T1000 (cell line): ENCODE measurements at places on chromosomes 11 and 22.
A peak's percentile ranks its signal among the peaks of the same experiment; 100 is the strongest.

GRCh38 chr11:41954034-41954433 is 494.6 kb upstream of the LRRC4C start:
- no peak for DNase-seq

DNA sequence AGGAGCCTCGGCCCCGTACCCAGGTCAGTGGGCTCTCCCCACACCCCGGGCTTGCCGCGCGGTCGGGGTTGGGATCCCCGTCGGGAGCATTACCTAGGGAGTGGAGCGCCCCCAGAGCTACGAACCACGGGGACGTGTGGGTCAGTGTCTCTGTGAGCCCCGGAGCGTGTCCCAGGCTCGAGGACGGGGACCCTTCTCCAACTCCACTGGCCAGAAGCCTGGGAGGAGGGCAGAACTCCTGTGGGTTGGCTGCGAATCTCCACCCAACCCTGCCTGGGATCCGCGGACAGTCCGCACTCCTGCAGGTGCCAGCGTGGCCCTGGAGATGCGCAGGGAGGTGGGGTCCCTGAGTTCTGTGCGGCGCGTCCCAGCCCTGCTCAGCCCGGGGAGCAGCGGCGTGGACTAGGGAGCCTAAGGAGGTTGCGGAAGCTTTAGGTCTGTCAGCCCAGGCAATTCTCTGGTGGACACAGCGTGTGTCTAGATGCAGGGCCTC is 346 bp downstream of the PPFIBP2 start:
- no peak for DNase-seq

DNA sequence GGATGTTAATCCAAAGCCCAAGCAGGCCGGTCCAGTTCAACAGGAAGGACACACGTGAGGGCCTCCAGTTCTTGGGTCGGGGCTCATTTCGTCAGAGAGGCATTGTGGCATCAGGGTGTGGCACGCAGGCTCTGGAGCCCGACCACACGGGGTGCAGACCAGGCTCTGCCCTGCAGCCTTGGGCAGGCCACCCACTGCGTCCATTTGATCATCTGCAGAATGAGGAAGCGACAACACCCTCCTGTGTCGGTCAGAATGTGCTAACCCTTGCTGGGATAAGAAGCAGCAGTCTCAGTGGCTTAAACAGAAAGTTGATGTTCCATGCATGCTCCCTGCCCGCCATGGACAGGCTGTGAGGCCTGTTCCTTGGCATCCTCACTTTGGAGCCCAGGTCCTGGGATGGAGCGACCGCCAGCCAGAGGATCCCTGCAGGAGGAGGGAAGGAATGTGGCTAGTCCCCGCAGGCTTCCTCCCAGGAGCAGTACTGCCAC is 10.8 kb downstream of the RIBC2 start:
- no peak for DNase-seq

DNA sequence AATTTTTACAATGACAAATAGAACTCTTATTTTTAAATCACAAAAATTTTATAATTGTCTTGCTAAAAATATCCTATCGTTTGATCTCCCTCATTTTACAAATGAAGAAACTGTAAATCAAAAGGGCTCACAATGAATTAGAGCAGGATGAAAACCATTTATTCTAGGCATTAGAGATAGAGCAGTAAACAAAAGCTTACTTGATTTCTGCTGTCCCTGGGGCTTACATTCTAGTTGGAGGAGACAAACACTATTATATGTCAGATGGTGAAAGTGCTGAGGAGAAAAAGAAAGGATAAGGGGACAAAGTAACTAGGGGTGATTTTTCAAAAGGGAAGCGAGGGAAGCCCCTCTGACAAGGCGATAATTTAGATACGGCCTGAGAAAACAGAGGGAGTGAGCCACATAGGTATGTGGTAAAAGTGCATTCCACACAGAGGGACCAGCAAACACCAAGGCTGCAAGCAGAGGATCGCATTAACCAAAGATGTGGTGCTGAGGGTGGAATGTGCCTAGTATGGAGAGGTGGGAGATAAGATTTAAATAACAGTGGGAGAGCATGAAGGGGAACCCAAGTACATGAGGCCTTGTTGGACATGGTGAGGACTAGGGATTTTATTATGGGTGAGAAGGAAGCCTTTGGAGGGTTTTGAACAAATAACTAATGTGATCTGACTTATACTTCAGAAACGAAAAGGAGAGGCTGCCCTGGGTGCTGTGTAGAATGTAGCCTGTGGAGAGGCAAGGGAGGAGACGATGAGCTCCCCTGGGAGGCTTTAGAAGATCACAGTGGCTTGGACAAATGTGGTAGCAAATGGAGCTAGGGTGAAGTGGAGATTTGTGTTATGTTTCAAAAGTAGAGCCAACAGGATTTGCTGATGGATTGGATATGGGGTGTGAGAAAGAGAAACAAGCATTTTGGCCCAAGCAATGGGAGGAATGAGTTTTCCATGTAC is 62.1 kb downstream of the PDHX start:
- DNase-seq = no peak

DNA sequence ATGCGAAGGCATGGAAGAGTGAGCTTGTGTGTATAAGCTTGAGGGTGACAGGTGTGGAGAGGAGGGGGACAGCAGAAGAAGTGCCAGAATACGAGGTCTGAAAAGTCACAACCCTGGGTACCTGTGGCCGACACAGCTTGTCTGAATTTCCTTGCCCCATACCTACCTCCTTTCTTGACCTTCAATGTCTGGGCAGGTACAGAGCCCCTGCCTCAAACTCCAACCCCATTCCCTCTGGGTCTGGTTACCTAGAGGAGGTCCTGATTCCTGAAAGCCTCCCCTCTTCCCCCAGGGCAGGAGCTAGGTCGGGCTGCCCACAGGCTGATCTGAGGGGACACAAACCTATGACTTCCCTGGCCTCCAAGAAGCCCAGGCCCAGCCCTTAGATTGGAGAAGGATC is 36.6 kb upstream of the FCHSD2 start:
- DNase-seq = no peak

- DNase-seq = no peak
Measured at GRCh38 chr22:29641042-29641699, 37.7 kb downstream of the NF2 start.

DNA sequence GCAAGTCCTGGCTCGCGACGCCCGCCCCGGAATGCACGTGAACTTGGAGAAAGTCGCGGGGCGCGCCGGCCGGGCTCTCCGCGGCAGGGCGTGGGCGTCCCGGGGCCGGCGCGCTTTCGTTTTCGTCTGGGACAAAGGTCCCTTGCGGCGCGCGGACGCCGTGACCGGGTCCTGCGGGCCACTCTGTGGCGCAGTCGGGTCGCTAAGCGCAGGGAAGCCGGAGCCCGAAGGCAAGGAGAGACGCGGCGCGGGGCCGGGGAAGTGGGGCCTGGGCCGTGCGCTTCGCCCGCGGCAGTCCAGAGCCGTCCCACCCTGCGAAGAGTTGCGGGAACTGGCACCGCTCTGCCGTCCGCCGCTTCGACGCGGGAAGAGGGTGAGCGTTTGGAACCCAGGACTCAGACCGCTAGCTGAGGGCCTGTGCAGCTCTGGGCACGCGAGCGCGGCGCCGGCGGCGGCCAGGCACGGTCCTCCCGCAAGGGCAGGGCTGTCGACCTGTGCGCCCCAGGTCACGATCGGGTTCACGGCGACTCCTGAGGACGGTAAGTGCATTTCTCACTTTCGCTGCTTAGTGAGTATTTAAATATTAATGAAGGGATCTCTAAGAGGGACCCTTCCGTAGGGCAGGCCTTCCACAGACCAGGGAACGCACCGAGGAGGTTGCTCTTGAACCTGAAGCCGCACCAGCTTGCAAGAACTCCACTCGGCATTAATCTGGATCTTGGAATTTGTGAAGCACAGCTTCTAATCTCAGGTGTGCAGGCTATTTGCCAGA is 78.0 kb upstream of the PPARA start:
- no peak for DNase-seq

DNA sequence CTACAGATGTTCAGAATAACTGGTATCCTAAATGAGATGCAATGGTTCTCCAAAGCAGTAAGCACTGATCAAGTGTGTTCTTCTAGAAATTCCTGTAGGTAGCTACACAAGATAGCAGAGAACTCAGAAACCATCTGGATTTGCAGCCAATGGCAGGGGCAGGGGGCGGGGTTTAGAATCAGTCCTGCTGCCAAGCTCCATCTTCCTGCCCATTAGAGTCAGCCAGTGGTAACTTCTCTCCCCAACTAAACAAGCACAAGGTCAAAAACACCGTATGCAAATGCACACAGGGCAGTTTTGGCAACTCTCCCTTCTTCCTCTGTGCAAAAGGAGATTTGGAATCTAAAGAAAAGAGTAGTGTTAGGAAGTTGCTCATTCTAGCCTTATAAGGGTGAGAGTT is 237.5 kb upstream of the CCDC90B start:
- DNase-seq = no peak

- no peak for DNase-seq
Measured at GRCh38 chr22:25930788-25931310, 188.9 kb downstream of the MYO18B start.

- peak; percentile 19 for DNase-seq
Measured at GRCh38 chr11:27319072-27319471, 43.9 kb downstream of the CCDC34 start.

- peak; percentile 43 for DNase-seq
Measured at GRCh38 chr11:46278387-46279125, 1.1 kb downstream of the CREB3L1 start.

- no peak for DNase-seq
Measured at GRCh38 chr11:109552376-109552775, 130.4 kb downstream of the C11orf87 start.

DNA sequence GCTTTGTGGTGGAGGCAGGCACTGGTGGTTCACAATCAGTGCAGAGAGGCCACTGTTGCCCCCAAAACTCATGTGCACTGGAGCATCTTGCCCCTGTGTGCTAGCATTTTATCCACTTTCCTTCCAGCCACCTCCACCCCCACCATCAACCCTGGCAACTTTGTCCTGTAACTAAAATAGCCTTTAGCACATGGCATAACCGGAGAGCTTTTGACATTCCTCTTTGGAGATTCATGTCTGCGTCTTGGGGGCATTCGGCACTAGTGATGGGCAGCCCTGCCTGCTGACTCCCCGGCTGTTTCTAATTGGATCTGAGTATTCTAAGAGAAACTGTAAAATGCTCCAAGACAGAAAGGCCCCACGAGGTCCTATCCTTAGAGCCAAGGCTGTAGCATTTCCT is 15.8 kb downstream of the SHISA8 start:
- DNase-seq = no peak

- DNase-seq = no peak
Measured at GRCh38 chr22:38715176-38715764, 9.5 kb downstream of the GTPBP1 start.

- DNase-seq = no peak
Measured at GRCh38 chr22:47287516-47287915, 525.1 kb downstream of the TBC1D22A start.

- DNase-seq = no peak
Measured at GRCh38 chr22:18133452-18133851, 16.5 kb upstream of the USP18 start.

DNA sequence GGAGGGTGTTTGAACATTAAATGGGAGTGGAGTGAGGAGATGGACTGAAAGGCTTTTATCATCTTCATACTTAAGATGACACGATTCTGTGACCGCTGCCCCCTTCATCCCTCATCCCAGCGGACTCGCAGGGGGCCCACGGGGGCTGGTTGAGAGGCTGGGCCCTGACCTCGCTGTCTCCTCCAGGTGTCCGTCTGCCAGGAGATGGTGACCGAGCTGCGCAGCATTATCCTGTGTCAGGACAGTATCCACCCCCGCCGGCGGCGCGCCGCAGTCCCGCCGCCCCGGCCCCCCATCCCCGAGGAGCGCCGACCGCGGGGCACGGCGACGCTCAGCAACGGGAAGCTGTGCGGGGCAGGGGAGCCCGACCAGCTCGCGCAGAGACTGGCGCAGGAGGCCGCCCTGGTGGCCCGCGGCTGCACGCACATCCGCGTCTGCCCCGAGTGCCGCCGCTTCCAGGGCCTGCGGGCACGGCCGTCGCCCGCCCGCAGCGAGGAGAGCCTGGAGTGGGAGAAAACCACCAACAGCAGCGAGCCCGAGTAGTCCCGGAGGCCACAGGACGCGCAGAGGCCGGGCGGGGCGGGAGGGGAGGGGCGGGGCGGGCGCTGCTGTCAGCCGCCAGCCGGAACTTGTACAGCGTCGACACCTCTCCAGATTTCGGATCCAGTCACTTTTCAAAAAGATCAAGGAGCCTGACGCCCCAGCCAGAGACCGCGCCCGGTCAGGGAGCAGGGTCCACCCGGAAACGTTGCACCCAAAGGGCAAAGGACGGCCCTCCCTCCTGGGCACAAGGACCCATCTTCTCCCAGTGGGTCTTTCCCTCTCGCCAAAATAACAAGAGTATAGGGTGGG is 38.0 kb upstream of the TBCEL start:
- no peak for DNase-seq

- no peak for DNase-seq
Measured at GRCh38 chr11:6790546-6790945, 7.7 kb downstream of the OR2AG1 start.

GRCh38 chr22:49871482-49871881 is 17.8 kb downstream of the ZBED4 start:
- no peak for DNase-seq

GRCh38 chr22:41369837-41370236 is 11.9 kb upstream of the TEF start:
- no peak for DNase-seq

GRCh38 chr11:2442589-2442988 is 1.7 kb downstream of the TRPM5 start:
- no peak for DNase-seq

- DNase-seq = peak; percentile 40
Measured at GRCh38 chr22:33921525-33922348, 1.5 kb upstream of the LARGE1 start.

DNA sequence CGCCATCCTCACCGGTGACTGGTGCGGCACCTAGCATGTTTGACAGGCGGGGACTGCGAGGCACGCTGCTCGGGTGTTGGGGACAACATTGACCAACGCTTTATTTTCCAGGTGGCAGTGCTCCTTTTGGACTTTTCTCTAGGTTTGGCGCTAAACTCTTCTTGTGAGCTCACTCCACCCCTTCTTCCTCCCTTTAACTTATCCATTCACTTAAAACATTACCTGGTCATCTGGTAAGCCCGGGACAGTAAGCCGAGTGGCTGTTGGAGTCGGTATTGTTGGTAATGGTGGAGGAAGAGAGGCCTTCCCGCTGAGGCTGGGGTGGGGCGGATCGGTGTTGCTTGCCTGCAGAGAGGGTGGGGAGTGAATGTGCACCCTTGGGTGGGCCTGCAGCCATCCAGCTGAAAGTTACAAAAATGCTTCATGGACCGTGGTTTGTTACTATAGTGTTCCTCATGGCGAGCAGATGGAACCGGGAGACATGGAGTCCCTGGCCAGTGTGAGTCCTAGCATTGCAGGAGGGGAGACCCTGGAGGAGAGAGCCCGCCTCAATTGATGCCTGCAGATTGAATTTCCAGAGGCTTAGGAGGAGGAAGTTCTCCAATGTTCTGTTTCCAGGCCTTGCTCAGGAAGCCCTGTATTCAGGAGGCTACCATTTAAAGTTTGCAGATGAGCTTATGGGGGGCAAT is 1.1 kb downstream of the NEAT1 start:
- no peak for DNase-seq
